ENCODE measurements at places on chromosomes 11 and 22. TPM values are rescaled to one million over a fixed set of nuclear protein-coding genes. Genes with fewer than 3 reads are reported as not detected.

CD3E gene
- not detected for total RNA-seq

LMO2 gene
- total RNA-seq: 0.31 TPM

RIN1 gene
- total RNA-seq: 58.0 TPM

RNF214 gene
- total RNA-seq: 5.5 TPM

PDGFB gene
- not detected for total RNA-seq

SLC1A2 gene
- total RNA-seq: 0.56 TPM

ACR gene
- total RNA-seq: not detected

SLC15A3 gene
- 26.5 TPM for total RNA-seq

TST gene
- total RNA-seq: 38.0 TPM

CALCA gene
- total RNA-seq: not detected

FOLR3 gene
- total RNA-seq: not detected

TYR gene
- total RNA-seq: not detected

- no peak for DNase-seq
Observed at GRCh38 chr11:125946712-125947418, 1.0 kb downstream of the VSIG10L2 start.

DNA sequence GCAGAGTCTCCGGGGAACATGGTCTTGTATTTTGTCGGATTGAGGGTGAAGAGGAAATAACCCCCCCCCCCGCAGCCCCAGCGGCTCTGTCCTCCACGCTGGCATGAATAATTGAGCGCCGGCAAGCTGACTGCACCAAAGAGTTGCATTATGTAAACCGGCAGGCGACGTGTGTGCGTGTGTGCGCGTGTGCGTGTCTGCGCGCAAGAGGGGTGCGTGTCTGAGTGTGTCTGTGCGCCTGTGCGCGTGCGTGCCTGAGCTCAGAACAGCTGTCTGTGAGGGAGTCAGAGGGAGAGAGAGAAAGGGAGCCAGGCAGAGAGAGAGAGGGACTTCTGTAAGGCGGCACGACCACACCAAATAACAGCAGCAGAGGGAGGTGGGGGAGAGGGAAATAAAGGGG lies 94.4 kb downstream of the SCN3B start:
- peak; percentile 72 for DNase-seq

DNA sequence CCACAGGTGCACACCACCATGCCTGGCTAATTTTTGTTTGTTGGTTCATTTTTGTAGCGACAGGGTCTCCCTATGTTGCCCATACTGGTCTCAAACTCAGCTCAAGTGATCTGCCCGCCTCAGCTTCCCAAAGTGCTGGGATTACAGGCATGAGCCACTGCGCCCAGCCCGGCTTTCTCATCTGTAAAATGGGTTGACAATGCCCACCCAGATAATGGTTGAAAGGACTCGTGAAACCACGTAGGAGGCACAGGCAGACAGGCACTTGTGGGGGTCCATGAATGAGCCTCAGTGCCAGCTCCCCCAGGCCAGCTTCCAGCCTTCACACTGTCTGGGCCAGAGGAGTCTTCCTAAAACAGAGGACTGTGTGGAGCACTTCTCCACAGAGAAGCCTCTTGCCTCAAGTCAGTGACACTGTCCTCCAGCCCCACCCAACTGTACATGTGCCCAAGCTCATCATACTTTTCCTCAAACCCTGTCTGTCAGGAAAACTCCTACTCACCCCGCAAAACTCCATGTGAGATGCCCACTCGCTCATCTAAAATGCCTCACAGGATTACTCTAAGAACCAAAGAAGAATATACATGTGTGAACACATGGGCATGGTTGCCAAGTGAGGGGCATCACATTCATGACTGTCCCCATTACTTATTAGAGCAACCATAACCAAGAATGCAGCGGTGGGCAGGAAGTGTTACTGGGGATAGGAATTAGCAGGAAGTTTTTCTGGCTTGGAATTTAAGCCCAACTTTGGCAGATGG lies 32.1 kb upstream of the WNT7B start:
- DNase-seq: no peak

- no peak for DNase-seq
Observed at GRCh38 chr11:126411971-126412381, 56.5 kb downstream of the ST3GAL4 start.

- no peak for DNase-seq
Observed at GRCh38 chr11:117820071-117820470, 4.5 kb downstream of the FXYD2 start.

DNA sequence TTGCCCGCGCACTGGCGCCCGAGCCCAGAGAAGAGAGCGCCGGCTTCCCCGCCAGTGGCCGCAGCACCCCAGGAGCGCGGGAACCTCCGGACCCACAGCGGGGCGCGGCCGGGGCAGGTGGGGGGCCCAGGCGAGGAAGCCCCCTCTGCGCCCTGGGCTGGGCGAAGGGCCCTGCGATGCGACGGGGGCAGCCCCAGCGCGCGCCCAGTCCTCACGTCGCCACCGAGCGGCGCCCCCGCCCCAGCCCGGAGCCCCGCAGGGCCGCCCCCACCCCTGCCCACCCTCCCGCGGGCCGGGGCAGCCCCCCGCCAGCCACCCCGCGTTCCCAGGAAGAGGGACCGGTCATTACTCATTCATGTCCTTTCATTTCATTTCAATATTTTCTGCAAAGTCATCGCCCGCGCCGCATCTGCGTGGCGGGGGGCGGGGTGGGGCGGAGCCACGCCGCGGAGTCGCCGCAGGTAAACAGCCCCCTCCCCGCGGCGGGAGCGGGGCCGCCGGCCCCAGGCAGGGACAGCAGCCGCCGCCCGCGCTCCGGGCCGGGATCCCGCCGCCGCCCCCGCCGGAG lies 673 bp upstream of the PANX2 start:
- no peak for DNase-seq

DNA sequence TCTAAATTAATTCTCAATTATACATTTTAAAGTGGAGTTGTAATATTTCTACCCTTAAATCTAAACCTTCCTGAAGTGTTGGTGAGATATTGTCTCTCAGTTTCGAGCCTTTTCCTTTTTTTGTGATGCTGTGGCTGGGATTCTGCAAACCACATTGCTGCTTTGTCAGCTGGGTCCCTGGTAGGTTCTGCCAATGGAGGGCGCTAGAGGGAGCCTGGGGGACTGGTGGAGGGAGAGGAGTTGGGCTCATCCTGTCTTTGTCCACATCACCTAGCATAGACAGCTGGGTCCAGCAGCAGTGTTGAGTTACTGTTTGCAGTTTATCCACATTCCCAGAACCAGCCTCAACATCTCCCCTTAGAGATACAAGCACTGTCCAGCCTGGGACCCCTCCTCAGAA lies 41.0 kb downstream of the TRAF6 start:
- DNase-seq: peak; percentile 47

- DNase-seq: no peak
Observed at GRCh38 chr11:132187814-132188213, 817.4 kb downstream of the NTM start.

DNA sequence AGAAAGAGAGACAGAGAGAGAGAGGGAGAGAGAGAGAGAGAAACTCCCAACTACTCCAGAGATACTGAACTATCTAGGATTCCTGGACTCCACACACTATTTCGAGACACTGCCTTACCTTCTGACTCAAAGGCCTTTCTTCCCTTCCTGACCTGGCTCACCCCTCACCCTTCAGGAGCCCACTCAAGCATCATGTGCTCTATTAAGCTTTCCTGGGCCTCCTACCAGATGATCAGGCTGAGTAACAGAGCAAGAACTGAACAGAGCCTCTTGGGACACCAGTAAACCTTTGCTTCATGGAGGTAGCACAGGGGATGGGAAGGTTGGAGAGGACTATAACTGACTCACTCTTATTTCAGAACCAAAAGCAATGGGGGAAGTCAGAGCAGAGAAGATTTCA lies 31.4 kb downstream of the PLEKHA7 start:
- no peak for DNase-seq

- DNase-seq: no peak
Observed at GRCh38 chr11:126375726-126376125, 20.2 kb downstream of the ST3GAL4 start.

DNA sequence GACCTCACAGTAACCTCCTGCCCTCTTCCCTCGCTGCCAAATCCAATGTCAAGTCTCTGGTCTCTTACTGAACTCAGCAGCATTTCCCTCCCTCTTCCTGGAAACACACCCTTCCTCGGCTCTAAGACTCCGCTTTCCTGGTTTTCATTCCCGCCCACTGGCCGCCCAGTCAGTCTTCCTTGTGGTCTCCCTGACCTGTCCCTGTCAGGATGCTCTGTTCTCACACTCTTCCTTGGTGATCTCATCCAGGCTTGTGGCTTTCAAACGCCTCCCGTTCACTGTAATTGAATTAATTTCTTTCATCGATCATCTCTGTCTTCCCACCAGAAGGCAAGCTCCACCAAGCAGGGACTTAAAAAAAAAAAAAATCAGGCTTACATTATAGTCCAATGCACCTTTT lies 33.5 kb downstream of the MYO18B start:
- DNase-seq: peak; percentile 36

- peak; percentile 30 for DNase-seq
Observed at GRCh38 chr22:49289822-49290679, 537.6 kb downstream of the BRD1 start.

DNA sequence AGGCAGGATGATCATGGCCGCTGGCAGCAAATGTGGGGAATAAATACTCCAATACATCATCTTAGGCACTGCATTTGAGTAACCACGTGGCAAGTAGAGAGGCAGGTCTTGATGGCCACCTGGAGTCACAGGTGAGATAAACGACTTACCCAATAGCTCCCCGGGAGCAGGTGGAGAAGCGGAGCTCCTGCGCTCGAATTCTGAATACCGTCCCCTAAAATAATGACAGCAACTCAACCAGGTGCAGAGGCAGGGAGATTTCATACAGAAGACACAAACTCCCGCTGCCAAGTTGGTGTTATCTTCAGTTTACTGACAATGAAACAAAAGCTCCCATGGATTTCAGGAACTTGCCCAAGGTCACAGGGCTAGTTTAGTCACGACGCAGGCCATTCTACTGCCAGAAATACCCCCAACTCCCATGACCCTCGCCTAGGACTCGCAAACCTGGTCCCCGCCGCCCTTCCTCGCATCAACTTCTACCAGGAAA lies 437 bp downstream of the SLC43A3 start:
- no peak for DNase-seq

GRCh38 chr22:36833073-36833472 lies 16.2 kb upstream of the PVALB start:
- DNase-seq: no peak

DNA sequence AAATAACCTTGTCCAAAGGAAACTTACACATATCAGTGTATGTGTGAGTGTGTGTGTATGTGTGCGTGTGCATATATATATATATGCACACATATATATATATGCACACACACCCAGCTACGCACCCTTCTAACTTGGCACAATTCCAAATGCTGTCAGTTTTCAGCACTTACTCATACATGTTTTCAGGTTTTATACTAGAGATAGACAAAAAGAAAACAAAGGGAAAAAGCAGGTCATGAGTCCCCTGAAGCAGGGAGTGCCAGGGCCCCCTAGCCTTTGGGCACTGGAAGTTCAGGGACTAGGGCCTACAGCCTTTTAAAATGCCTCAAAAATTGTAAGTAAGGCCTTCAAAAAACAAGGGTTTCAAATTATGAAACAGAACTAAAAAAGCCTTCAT lies 265.4 kb downstream of the CADM1 start:
- no peak for DNase-seq

DNA sequence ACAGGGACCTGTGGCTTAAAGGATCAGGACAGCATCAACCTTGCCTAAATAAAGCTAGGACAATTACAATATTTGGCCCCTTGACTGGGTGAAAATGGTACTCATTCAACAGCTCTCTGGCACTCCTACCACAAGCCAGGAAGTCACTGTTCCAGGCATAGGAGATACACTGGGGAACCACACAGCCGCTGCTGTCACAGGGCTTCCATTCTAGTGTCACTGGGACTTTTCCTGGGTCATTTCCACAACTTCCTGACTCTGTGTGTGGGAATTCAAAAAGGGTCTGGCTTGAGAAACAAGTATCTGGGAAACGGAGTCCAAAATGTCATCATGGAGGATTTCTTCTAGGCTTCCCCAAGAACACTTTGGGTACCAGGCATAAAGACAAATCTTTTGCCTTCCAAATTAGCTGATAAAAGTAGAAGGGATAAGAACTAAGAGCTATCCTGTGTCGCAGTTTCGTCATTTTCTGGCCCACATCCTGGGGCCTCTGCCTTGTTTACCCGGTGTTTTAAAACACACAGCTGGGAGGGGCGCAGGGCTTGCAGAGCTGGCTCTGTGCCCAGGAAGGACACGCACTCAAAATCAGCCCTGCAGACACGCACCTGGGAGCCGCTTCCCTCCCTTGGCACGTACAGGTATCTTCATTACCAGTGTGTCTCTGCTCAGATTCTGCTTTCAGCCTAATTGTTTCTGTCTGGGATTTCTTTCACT lies 38.0 kb downstream of the TMEM45B start:
- DNase-seq: peak; percentile 23

DNA sequence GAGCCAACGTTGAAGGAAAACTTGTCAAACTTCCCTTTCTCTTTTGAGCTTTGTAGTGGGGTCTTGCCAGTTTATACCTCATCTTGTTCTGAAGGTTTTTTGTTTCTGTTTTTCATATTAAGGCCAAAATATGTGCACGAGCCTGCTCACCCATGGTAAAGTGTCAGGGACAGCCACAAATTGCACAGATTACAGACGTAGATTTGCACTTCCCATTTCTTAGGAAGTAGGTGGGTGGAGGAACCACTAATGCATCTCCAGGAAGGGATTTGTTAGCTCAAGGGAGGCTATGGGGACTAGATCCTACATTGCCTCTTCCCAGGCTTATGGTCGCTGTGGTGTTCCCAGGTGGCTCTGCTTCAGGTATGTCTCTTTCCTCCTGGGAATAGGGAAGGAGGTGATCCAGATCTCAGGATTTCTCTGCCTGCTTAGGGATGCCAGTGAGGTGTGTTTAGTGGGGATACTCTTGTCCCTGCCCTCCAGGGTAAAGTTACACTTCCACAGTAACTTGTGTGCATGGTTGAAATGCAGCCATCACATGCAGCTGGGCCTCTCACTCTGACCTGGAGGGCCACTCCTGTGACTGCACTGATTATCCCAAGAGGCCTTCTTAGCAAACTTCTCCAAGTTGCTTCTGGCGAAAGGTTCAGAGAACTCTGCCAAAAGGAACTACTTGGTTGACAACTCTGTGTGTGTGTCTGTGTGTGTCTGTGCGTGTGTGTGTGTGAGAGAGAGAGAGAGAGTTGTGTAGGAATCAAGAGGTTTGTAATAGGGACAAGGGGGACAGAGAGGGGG lies 9.8 kb downstream of the PPFIBP2 start:
- DNase-seq: no peak
